GM20000 (cell line): ENCODE measurements at places on chromosomes 3 and 15.

- DNase-seq = no peak
Measured at GRCh38 chr3:65343736-65344135, 655.9 kb upstream of the ADAMTS9 start.

DNA sequence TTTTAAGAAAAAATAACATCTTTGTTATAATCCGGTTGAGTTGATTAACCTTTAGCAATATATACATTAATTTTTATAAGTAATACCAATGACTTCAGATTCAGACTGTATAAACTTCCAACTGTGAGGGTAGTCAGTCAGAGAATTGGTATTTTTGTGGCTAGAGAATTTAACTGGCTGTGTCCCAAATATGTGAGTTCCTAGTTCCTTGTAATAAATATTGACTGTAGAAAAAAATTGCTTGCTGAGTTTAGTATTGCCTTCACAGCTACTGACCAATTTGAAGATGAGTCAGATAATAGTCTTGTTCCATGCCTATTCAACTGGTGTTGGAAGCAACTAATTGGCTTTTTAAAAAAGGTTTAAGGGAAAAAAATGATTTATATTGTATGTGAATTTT is 210.8 kb downstream of the GAP43 start:
- DNase-seq = no peak

- DNase-seq = no peak
Measured at GRCh38 chr3:150371741-150372254, 36.3 kb upstream of the TSC22D2 start.

DNA sequence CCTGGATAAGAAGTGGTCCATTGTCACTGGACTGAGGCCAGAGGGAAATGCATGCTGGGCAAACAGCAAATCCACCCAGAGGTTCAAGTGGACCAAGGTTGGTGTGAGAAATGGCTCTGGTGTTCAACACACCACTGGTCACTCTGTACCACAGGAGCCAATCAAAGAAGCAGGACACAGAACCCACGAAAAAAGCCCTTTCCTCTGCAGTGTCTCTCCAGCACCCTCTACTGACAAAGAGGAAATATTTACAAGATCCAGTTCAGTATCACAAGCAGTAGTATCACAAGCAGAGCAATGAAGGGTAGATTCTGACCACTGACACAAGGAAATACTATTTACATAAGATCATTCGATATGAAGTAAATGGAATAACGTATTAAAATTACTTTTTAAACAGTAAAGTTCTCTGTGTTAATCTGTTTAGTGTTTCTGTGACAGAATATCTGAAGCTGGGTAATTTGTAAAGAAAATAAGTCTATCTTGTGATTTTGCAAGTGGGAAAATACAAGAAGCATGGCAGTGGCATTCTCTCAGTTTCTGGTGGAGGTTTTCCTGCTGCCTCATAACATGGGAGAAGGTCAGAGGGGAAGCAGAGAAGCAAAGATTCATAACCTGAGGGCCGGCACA is 390.7 kb downstream of the EFHB start:
- peak; percentile 25 for DNase-seq

DNA sequence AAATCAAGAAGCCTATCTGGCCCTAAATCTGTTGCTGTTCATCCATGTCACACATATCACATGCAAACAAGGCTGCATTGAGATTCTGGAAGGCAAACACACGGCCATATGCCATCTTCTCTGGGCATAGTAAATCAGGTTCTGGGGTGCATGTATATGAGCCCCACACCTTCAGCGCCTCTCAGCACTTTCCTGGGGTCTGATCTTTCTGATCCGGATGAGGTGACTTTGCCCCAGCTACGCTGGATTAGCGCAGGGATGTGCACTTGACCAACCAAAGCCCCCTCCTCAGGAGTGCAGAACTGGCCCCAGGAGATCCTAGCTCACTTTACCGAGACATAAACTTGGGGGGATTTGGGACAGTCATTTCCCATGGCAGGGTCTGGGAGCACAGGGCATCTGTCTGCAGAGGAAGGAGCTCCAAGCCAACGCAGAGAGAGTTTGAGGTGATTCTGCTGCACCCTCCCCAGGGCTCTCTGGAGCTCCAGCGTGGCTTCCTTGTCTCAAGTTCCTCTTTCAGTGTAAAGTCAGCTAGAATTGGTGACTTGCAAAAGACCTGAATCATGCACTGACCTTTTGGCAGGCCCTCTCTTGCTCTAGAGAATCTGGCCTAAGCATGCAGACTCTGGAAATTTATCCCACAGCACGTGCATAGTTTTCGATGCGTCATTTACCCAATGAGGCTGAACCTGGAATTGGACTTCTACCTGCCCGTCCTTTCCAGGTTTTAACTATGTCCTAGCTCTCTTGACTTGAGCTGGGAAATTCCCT is 63.5 kb upstream of the KLF13 start:
- DNase-seq = peak; percentile 71

GRCh38 chr3:134477938-134478337 is 7.8 kb downstream of the ANAPC13 start:
- no peak for DNase-seq

DNA sequence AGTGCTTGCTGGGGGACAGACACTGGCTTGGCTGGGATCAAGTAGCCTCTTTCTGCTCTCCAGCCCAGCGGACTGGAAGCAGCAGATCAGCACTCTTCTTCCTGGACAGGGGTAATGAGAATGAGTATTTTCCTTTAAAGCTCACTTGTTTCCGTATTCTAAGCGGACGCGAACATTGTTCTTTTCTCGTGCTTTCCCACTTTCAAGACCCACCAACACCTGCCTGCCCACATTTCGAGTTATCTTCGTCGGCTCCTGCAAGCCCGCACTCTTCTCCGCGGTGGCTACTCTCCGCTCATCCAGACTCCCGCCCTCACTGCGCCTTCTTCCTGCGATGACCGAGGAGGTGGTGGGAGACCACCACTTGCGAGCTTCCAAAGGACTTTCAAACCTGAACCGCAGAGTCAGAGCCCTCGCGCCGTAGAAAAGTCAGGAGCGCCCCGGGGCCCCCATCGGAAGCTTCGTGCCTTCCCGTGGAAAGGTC is 1.6 kb upstream of the PPM1L start:
- DNase-seq = peak; percentile 14

DNA sequence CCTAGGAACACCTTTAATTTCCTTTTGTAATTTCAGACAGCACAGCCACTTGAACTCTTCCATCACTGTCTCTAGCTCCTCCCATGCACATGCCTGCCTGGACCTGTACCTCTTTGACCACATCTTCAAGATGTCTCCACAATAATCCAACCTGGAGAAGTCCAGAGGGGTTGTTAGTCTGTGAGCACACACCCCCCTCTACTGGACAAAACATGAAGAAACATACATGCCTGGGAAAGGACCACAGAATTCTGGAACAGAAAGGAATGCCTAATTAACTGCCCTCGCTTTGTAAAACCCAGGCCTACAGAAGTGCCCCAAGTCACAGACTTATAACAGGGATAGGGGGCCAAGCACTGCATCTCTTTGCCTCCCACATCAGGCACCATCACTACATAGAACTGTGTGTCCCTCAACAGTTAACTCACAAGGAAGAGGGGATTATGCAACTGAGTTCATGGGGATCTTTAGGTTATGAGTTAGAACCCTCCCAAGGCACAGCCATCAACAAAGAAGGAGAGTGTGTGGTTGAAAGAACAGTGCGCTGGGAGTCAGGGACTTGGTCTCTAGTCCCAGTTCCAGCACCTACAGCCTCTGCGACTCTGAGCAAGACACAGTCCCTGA is 61.7 kb downstream of the FMN1 start:
- no peak for DNase-seq

DNA sequence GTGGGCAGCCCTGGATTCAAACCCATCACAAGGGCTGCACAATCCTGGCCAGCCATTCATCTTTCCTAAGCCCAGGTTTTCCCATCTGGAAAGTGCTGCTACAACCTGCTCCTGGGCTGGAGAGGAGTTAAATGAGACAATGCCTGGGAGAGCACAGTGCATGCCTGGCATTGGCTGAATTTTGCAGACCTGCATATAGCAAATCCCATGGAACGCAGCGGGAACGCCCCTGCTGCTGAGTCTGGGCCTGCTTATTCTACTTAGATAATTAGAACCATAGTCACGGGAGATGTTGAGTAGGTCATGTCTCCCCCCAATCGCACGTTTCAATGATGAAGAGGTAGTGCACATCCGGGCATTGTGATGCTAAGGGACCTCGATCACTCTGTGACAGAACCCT is 46.6 kb downstream of the ABTB1 start:
- no peak for DNase-seq

DNA sequence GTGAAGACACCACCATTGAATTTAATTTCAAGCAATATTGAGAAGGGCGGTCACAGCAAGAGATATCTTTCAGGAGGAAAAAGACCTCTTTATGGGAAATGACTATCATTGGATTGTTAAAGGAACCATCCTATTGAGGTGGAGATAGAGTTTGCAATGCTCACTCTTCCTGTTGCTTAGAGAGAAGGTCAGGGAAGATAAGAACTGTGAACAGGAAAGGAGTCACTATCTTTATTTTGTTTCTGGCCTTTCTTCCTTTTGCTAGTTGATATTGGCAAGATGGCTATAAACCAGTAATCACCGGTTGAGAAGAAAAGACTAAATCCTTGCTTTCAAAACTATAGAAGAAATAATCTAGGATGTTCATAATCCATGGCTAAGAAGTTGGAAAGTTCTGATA is 112.1 kb upstream of the TMEM108 start:
- no peak for DNase-seq

DNA sequence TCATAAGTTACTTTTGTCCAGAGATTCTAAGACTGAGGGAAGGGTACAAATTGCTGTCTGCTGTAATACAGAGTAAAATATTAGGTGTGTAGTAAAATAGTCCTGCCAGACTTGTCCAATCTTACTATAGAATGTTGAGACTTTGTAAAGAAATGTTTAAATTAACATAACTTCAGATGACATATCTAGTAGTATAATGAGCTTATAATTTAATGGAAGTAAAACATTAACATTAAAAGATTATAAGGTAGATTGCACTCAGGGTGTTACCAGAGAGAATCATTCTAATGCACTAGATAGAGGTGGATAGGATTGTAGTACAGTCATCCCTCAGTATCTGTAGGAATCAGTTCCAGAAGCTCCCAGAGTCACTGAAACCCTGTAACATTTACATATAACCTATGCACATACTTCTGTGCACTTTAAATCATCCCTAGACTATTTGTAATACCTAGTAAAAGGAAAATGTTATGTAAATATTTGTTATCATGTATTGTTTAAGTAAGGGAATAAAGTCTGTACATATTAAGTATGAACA is 130.8 kb downstream of the LMLN start:
- no peak for DNase-seq

DNA sequence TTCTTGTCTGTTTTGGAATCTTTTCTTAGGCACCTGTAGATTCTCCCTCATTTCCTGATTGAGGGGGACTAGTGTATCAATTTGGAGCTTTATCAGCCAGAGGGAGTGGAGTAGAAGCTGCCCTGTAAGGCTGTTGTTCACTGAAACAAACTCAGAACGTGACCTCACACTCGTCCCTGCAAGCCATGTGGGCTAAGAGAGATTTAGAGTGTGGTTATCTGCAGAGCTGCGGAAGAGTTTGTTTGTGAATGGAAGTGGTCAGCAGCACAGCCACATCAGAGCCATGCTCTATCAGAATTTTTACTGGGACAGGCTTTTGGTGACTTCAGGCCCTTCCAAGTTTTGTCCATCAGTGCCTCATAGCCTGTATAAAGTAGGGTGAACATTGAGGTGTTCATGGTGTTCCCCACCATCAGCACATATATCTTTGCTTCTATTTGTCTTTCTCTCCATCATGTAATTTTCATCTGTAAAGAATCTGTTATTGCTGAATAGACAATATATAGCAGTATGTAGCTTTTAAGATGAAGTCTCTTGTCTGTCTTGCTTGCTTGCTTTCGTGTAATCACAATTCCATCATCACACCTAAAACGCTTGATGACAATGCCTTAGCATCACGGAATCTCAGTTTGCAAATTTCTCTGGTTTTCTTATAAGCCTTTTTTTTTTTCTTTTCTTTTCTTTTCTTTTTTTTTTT is 37.0 kb downstream of the LARS2 start:
- DNase-seq = no peak

DNA sequence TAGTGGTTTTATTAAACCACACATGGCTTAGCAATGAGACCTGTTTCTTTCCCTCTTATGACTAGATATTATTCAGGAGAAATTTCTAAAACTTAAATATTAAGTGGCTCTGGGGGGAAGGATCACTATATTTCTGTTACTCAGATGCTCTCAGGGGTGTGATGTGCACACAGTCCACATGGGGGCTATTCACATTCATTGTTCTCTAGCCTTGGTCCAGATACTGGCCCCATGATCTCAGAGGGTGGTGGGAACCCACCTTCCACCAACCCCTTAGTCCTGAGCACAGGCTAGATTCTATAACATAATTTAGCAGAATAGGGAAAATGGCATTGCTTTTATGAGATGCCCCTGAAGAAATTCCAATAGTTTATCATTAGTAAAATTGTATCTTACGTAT is 149.0 kb upstream of the ST8SIA2 start:
- no peak for DNase-seq

DNA sequence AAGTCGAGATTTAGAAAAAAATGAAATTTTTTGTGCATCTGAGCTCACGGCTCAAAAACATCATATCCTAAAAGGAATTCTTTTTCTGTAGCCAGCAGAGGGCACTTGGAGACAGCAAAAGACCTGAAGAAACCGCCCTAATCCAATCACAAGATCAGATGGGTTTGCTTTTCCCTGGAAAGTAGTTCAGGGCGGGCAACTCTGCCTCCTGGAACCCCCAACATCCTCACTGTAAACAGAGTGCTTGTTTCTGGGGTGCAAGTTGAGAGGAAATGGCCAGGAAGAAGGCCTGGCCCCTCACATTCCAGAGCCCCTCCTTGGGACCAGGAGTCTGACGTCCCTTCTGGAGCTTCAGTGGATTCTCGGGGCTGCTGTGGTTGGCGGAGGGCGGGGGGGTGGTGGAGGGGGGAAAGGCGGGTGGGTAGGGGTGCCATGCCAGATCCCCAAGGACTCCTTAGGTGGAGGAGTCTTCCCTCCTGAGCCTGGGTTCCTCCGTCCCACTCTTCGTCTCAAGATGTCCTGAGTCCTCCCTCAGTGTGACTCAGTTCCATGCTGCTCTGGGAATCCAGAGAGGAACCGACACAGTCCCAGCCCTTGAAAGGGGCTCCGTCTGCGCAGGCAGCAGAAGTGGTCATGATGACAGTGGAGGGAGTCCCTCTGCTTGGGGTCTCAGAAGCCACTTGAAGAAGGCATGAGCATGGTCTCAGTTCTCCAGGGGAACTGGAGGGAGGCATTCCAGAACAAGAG is 35.9 kb downstream of the CCK start:
- no peak for DNase-seq

DNA sequence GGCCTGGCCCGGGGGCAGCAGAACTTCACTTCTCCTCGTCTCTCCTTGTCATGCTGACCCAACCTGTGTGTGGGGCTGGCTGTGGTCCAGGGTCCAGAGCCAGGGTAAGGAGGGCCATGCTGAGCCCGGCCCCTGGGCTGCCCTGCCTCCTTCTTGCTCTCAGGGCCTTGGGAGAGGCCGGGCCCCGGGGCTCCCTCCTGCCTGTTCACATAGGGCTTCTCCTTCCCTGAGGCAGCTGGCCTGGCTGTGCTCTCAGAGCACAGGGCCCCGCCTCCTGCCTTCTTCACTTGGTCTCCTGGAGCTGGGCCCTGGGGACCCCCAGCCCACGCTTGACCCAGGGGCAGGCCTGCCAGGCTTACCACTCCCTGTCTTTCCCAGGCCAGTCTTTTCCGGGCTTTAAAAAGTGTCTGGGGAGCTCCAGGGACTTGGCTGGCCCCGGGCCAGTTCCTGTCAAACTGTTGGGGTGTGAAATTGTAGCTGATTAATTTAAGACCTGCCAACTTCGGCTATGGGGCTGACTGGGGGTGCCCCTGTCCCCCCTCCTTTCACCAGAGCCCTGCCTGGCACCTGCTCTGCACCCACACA is 11.8 kb downstream of the PLXNA1 start:
- no peak for DNase-seq
